Epithelial cell of alveolus of lung (primary cell): ENCODE measurements at places on chromosomes 16 and 17. TPM values are rescaled to one million over a fixed set of nuclear protein-coding genes. Genes with fewer than 3 reads are reported as not detected.

RRAD gene
- total RNA-seq, result 3.8 and 7.5 TPM in 2 replicates

TTYH2 gene
- total RNA-seq, result 5.0 and 6.0 TPM in 2 replicates

SPECC1 gene
- 34.5 and 54.3 TPM in 2 replicates for total RNA-seq

TOX3 gene
- total RNA-seq, result 5.0 TPM in 1 of 2 replicates, not detected in the other

CCDC40 gene
- total RNA-seq, result 0.91 and 2.8 TPM in 2 replicates

APOBR gene
- not detected in 2 replicates for total RNA-seq

TM4SF5 gene
- total RNA-seq, result not detected in 2 replicates

ARHGAP44 gene
- 1.1 and 1.7 TPM in 2 replicates for total RNA-seq

RUNDC3A gene
- total RNA-seq, result not detected in 2 replicates

KRT40 gene
- not detected in 2 replicates for total RNA-seq

CRYBA1 gene
- total RNA-seq, result not detected in 2 replicates

C16orf96 gene
- not detected in 2 replicates for total RNA-seq

SLC38A8 gene
- not detected in 2 replicates for total RNA-seq

TBX4 gene
- 2.7 and 67.6 TPM in 2 replicates for total RNA-seq

HS3ST3B1 gene
- total RNA-seq, result 20.0 and 22.8 TPM in 2 replicates

HOXB1 gene
- not detected in 2 replicates for total RNA-seq

HLF gene
- 0.16 TPM in 1 of 2 replicates, not detected in the other for total RNA-seq

HIGD1B gene
- not detected in 2 replicates for total RNA-seq

PPP1R1B gene
- total RNA-seq, result 1.4 TPM in 1 of 2 replicates, not detected in the other

BCL6B gene
- total RNA-seq, result 0.24 and 1.4 TPM in 2 replicates

KRTAP16-1 gene
- total RNA-seq, result not detected in 2 replicates

QRICH2 gene
- 0.24 and 0.65 TPM in 2 replicates for total RNA-seq

TBX21 gene
- 0.39 TPM in 1 of 2 replicates, not detected in the other for total RNA-seq

OTOA gene
- total RNA-seq, result not detected in 2 replicates

HSDL1 gene
- total RNA-seq, result 18.0 and 20.4 TPM in 2 replicates

TEKT1 gene
- total RNA-seq, result not detected in 2 replicates

TMEM238L gene
- total RNA-seq, result not detected in 2 replicates
